ENCODE measurements at places on chromosomes 13 and 19.

GRCh38 chr13:31011193-31011860 lies 78.9 kb downstream of the TEX26 start:
- no peak for DNase-seq

DNA sequence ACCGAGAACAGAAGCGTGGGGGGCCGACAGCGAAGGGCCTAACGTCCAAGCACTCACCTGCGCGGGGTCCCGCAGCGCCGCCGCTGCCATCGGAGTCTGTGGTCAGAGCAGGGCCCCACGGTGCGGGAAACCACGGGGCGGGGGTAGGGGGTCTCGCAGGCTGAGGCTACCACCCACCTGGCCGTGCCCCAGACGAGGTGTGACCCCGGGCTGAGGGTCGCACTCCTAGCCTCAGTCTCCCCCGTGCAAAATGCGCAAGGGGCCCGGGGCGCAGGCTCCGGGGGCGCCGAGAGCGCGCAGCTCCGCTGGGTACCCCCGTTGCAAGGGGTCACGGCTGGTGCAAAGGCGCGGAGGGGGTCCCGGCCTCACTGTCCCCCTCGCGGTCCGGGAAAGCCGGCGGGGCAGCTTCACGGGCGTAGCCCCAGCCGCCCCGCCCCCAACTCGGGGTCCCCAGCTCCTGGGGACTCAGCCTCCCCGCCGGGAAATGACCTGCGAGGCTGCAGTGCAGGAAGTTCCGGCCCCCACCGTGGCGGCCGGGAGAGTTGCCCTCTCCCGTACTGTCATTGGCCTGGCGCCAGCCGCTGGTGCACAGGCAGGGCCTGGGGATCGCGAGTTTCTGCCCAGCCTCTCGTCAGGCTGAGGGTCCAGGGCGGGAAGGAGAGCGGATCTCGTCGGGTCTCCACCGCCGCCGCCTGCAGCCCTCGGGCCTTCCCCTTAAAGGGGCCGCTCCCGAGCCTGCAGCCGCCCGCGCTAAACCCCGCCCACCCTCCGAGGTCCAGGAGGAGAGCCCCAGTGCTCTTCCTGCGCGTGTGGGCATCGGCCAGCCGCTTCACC lies at the start of gene ZNF792:
ZNF792 (minus strand) TSS at position 657 of the 834 bp plus-strand sequence; CDS start at position 90, 567 bp downstream.
- peak; percentile 51 for DNase-seq

DNA sequence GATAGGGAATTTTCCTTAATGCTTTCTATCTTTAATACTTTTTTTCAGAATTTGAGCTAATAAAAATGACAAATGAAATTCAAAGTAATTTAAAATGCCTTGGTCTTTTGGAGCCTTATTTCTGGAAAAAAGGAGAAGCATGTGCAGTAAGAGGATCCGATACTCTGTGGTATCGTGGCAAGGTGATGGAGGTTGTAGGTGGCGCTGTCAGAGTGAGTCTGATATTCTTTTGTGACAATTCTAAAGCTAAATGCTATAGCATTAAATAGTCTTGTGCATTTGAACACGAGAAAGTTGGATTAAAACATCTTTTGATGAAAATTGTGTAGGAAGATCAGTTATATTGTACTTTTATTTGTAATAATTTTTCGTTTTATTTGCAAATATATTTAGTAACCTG lies 95.0 kb downstream of the RNF17 start:
- DNase-seq: no peak

DNA sequence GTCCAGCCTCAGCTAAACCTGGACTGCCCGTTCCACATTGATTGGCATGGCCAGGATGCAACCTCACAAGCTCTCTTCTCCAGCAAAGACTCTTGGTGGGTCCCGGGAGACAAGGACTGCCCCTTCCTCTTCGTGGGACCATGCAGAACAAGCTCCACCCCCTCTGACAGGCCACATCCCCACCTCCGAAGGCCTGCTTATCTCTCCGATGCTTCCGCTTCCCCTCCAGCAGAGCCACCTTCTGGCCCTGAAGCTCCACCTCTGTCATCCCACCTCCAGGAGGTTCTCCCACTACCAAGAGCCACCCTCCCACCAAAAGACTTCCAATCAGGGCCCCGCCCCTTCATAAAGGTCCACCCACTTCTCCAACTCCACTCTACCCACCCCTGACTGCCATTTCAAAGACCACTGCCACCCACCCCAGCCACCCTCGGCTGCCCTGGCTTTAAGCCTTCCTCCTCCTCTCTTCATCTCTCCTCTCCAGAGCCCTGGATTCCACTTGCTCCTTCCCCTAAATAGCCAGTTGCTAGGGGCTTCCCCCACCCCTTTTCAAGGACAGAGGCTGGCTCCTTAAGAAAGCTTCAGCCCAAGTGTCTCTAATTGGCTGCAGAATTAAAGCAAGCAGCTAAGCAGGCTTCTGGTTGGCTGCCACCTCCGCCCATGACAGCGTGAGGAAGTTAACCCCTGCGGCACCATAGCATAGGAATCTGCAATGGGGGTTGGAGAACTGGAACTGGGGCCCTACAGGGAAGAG lies 9.9 kb downstream of the LRFN1 start:
- DNase-seq: no peak

- no peak for DNase-seq
These were observed 1759.9 kb upstream of the PCDH20 start for GRCh38 chr13:63175536-63175935.

DNA sequence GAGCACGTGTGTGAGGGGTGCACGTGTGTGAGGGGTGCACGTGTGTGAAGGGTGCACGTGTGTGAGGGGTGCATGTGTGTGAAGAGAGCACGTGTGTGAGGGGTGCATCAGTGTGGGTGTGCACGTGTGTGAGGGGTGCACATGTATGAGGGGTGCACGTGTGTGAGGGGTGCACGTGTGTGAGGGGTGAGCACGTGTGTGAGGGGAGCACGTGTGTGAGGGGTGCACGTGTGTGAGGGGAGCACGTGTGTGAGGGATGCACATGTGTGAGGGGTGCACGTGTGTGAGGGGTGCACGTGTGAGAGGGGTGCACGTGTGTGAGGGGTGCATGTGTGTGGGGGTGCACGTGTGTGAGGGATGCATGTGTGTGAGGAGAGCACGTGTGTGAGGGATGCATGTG lies 15.7 kb downstream of the RASA3 start:
- no peak for DNase-seq

DNA sequence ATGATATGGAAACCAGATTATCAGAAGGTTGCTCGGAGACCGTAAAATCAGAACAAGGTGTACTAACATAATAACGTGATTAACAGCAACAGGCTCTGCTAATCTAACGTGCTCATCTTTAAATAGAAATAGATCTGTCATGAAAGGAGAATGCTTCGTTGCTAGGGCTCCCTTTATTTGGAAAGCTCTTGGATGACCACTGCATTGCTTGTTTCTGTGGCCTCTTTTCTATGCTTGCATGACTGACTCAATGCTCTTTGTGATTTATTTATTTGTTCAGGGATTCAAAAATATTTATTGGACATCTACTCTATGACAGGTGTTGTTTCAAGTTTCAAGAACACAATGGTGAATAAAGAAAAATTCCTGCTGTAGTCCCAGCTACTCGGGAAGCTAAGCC lies 22.3 kb upstream of the ZDHHC20 start:
- no peak for DNase-seq

DNA sequence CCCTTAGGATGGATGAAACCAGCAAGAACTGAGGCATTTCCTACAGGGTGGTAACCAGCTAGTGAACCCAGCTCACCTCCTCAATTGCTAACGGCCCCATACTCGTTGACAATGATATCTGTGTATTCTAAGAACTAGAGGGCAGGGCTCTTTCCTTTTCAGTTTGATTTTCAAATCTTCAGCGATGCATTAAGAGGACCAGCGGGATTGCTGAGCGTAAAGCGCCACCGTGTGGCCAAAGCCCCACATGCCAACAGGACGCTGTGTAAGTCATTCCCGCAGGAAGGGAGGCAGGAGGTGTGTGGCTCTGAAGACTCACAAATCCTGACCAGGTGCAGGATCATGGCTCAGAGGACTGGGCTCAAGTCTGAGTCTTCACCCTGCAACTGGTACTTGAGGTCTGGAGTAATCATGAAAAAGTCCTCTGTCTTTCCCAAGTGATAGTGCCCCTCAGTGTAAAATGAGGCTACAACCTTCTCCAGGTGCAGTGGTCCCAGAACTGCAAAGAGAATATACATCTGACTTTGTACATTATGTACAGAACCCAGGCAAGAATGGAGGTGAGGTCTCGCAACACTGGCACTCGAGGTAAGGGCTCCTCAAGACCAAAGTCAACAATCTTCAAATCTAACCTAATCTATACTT lies 40.9 kb downstream of the C13orf42 start:
- peak; percentile 60 for DNase-seq

DNA sequence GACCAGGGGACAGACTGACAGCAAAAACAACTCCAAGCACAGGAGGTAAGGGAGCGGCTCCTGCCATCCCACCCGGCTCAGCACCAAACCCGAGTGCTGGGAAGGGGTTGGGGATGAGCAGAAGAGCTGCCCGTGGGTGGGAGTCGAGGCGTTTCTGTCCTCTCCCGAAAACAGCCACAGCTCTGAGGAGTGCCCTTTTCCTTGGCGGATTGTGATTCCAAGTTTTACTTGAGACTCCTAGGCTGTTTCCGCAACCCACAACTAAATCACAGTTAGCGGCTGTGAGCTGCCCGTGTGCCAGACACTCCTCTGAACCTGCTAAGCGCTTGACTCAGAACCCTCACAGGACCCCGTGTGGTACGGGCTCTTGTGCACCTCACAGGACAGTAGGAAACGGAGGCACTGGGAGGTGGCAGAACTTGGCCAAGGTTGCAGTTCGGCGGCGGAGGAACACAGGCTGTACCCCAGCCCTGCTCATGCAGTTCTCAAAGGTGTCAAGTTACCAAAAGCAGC lies 21.4 kb downstream of the CFAP97D2 start:
- peak; percentile 15 for DNase-seq

DNA sequence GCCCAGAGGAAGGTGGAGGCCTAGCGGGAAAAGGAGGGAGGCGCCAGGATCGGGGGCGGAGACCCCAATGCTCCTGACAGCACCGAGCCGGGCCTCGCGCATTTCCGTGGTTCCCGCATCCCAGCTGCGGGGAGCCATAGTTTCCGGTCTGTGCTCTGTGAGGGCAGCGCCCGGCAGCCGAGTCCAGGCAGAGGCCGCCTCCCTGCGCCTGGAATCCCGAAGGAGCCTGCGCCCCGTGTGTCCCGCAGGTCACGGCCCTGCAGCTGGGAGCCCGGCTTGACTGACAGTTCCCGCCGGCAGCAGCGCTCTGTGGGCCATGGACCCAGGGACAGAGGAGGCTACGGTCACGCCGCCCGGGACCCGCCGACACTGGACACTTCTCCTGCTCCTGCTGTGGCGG lies 74.6 kb upstream of the C13orf46 start:
- DNase-seq: no peak
